ENCODE measurements at places on chromosomes 7 and 10.

GRCh38 chr7:15326044-15326644 is 235.7 kb downstream of the AGMO start:
- no peak for DNase-seq

GRCh38 chr10:11331046-11331577 is 280.3 kb downstream of the USP6NL start:
- DNase-seq: no peak

- no peak for DNase-seq
Measured at GRCh38 chr10:110686949-110687348, 42.8 kb downstream of the RBM20 start.

GRCh38 chr10:31204090-31204489 is 114.9 kb upstream of the ZEB1 start:
- DNase-seq: no peak

DNA sequence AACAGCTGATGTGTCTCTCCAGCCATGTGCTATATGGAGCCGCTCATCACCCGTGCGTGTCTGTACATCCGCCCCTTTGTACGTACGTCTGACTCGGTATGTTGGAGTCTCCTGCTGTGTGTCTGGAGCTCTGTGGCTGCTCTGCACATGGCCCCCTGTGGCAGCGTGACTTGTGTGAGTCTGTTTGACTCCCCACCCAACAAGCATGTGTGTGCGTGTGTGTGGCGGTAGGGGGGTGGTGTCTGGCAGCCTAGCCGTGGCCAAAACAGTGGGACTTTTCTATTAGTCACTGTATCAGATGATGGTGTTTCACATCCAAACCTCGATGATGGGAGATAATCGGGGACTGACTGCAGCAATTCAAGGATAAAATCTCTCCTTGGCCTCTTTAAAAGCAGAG is 94.1 kb downstream of the COL13A1 start:
- no peak for DNase-seq

GRCh38 chr10:43703286-43703685 is 54.6 kb upstream of the ZNF32 start:
- no peak for DNase-seq

- DNase-seq: no peak
Measured at GRCh38 chr10:44984671-44985101, 6.1 kb upstream of the DEPP1 start.

- no peak for DNase-seq
Measured at GRCh38 chr10:113049881-113050280, 99.8 kb downstream of the TCF7L2 start.

Data from activated CD4-positive, alpha-beta T cell treated with anti-CD3 and anti-CD28 coated beads, Interleukin-10, Interleukin-2, amounts not matched to agents 100 ng/mL and 50 ng/mL, durations not matched to agents 16 hours and 8 hours (primary cell).